Spleen (tissue), 13 donors: ENCODE measurements at places on chromosomes 7 and 10. TPM values are rescaled to one million over a fixed set of nuclear protein-coding genes. Genes with fewer than 3 reads are reported as not detected.

The C10orf120 gene
- total RNA-seq, result not detected

The ELFN1 gene
- 2.5 TPM for total RNA-seq

The TCTN3 gene
- total RNA-seq, result 25.7 TPM

DNA sequence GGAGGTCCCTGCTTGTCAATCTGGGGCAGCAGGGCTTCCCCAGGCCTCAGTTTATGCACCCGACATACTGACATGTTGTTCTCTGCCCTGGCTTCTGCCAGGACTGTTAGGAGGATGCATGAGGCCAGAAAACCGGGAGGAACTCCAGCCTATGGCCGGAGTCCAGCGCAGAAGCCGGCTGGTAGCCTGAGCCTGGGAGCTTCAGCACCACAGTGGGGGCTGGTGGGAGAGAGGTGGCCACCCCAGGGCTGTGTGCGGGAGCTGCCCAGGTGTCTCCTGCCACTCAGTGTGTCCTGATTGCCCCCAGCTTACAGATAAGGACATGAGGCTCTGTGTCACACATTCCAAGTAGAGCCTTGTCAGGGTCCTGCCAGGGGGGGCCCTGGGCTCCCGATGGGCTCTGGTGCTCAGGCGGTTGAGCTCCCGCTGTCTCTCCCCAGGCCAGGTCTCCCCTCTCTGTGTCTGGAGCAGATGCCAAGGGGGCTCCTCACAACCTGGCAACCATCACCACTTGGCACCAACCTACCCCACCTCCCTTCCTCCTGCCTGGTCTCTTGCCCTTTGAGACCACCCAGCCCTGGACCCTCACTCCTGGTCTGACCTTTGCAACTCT is 32.3 kb downstream of the PPIF start:
- H3K36me3 ChIP-seq, result no peaks in the 10 kb centered on the region
- H3K4me3 ChIP-seq, result no peak overlapping the region
- peak overlapping the region; percentile 48 for H3K27ac ChIP-seq
- H3K4me1 ChIP-seq, result peaks cover 31% of the 10 kb centered on the region
- no peaks in the 10 kb centered on the region for H3K27me3 ChIP-seq

The SND1 gene
- 141 TPM for total RNA-seq

DNA sequence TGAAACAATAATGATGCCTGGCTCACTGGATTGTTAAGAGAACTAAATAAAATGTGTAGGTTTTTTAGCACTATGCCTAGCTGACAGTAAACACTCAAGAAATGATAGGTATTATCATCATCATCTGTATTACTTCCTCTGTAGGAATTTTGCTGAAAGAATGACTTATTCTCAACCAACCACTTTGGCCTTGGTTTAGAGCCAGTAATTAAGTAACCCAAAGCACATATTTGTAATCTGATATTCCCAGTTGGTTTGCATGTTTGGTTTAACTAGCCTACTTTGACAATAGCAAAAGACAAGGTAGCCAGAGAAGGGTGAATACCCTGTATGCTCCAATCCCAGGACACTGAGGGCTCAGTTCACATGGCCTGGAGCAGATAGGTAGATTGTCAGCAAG is 34.4 kb downstream of the BCAP29 start:
- no peaks in the 10 kb centered on the region for H3K4me1 ChIP-seq
- no peak overlapping the region for H3K4me3 ChIP-seq
- H3K36me3 ChIP-seq, result no peaks in the 10 kb centered on the region
- no peak for DNase-seq

DNA sequence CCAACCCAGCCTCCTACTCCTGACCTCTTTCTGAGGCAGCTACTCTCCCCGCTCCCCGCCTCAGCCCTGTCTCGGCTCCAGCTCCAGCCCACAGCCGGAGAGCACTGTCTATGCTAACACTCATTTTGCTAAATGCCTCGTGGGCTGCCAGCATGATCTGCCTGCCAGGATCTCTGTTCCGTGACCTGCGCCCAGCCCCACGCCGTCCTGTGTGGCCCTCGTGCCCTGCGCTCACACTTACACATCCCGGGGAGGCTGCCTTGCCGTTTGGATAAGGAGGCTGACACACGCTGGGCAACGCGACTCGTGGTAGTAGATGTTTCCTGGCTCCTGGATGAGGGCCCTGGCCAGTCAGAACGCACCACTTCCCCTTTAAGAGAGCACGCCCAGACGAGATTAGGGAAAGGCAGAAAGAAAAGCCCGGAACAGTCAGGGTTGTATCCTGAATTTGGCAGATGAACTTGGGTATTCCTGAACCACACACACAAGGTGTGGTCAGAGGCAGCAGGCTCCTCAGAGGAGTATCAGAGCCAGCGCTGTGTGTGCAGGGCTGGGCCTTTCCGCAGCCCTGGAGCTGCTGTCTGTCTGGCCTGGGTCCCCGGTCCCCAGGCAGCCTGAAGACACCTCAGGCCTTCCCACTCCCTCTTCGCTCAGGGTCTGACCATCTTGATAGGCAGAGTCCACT is 97.7 kb upstream of the EFCAB10 start:
- no peaks in the 10 kb centered on the region for H3K36me3 ChIP-seq
- H3K27me3 ChIP-seq, result no peaks in the 10 kb centered on the region
- H3K27ac ChIP-seq, result peak overlapping the region; percentile 82
- peak overlapping the region; percentile 41 for H3K4me3 ChIP-seq
- peak; percentile 91 for DNase-seq

DNA sequence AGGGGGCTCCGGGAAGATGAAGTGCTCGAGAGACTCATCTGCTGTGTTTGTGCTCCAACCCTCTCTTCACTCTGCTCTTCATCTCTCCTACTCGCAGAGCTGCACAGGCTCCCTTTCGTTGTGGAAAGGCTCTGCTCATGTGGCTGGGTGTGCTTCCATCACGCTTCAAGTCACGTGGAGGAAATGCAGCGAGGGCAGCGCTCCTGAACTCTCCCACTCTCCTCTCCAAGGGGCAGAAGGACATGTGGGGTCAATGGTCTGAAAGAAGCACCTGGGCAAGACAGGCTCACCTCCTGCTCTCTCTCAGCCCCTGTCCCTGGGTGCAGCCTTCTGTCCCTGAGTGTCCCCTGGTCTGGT is 72.6 kb downstream of the USP6NL start:
- H3K4me1 ChIP-seq, result peaks cover 36% of the 10 kb centered on the region
- H3K27ac ChIP-seq, result no peak overlapping the region
- H3K36me3 ChIP-seq, result no peaks in the 10 kb centered on the region
- H3K27me3 ChIP-seq, result no peaks in the 10 kb centered on the region

The LLCFC1 gene
- total RNA-seq, result not detected

The AKR1C2 gene
- 0.60 TPM for total RNA-seq

GRCh38 chr10:131744346-131744745 is 156.5 kb upstream of the PPP2R2D start:
- H3K4me1 ChIP-seq, result no peaks in the 10 kb centered on the region
- no peak overlapping the region for H3K27ac ChIP-seq
- H3K36me3 ChIP-seq, result no peaks in the 10 kb centered on the region

DNA sequence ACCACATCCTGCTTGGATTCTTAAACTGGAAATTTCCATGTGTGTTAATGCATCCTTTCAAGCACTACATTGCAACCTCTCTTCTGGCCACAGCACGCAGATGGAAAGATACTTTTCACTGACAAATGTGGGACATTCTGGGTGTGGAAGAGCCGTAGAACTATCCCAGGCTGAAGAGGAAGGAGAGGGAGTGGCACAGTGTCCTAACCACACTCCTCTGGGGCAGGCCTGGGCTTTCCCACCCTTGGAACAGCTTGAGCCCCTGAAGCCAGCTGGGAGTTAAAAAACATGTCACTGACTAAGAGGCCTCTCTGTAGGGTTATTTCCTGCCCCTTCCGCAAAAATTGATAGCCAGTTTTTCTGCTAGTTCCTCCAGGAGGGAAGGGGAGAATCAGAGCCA is 34.0 kb upstream of the DNMBP start:
- H3K4me3 ChIP-seq, result no peak overlapping the region
- no peaks in the 10 kb centered on the region for H3K27me3 ChIP-seq
- no peaks in the 10 kb centered on the region for H3K36me3 ChIP-seq
- peak overlapping the region; percentile 70 for H3K27ac ChIP-seq
- DNase-seq, result no peak

The MMRN2 gene
- 75.2 TPM for total RNA-seq

GRCh38 chr7:115019882-115020605 is 98.2 kb downstream of the MDFIC start:
- no peak for DNase-seq
- no peaks in the 10 kb centered on the region for H3K27me3 ChIP-seq
- H3K36me3 ChIP-seq, result peaks cover 22% of the 10 kb centered on the region
- H3K4me1 ChIP-seq, result peaks cover 11% of the 10 kb centered on the region
- no peak overlapping the region for H3K4me3 ChIP-seq

The HOXA1 gene
- 1.7 TPM for total RNA-seq

DNA sequence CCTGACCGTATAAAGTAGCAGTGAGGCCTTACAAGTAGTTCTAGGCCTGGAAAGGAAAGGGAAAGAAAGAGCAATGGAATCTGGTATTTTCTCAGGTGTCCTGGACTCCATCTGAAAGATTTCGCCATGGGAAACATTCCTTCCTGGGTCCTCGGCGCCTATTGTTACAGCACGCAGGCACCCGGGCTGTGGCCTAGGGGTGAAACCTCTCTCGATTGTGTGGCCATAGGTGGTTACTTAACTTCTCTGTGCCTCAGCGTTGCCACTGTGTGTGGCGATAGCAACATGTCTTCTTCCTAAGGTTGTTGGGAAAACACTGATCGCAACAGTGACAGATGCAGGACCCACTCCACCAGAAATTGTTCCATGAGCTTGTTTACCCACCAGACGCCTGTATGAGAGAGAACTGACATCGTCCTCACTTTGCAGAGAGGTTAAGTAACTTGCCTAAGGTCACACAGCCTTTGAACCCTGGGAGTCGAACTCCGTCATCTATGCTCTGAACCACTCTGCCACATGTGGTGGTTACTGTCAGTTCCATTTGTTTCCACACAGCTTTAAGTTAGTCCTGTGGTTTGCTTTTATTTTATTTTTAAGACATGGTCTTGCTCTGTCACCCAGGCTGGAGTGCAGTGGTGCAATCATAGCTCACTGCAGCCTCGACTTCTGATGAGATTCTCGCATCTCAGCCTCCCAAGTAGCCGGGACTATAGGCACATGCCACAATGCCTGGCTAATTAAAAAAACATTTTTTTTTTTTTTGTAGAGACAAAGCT is 73.4 kb downstream of the LHPP start:
- no peaks in the 10 kb centered on the region for H3K36me3 ChIP-seq
- peaks cover 63% of the 10 kb centered on the region for H3K4me1 ChIP-seq
- no peak overlapping the region for H3K27ac ChIP-seq
- no peak for DNase-seq
- H3K27me3 ChIP-seq, result no peaks in the 10 kb centered on the region

GRCh38 chr7:1966631-1967200 is 266.0 kb downstream of the MAD1L1 start:
- no peak overlapping the region for H3K4me3 ChIP-seq
- no peaks in the 10 kb centered on the region for H3K36me3 ChIP-seq
- H3K27ac ChIP-seq, result no peak overlapping the region
- peak; percentile 60 for DNase-seq

DNA sequence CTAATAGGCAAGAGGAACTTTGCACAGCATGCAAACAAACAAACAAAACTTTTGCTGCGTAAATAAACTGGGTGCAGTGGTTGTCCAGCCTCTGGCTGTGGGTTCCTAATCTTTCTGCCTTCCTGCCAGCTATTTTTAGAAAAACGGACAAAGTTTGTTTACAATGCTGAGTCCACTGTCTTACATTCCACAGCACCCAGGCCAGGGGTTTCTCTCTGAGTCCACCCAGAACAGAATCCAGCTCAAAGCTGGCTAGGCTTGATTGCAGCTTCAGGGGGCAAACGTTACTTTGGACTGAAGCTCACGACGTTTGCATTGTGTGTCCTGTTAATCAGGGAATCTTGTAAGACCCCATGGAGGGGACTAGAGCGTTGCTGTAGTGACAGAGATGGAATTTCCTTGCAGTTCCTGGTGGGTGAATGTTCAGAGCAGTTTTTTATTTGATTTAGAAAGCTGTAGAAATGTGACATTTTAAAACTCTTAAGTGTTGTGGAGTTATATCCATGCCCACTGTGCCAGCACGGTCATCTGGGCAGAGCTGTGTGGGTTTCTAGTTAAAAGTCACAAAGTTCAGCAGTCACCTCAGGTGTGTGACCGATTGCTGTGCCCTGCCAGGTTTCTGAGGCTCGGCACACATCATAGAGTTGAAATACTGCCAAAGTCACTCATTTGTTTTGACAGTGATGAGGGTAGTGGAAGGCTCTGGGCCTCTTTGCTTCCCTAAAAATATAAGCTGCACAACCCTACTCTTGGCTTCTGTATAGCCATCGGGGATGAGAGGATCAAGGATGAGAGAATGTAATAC is 247.0 kb downstream of the STK31 start:
- no peak overlapping the region for H3K27ac ChIP-seq
- no peak for DNase-seq
- no peaks in the 10 kb centered on the region for H3K36me3 ChIP-seq
- no peak overlapping the region for H3K4me3 ChIP-seq
- no peaks in the 10 kb centered on the region for H3K27me3 ChIP-seq
- no peaks in the 10 kb centered on the region for H3K4me1 ChIP-seq

- no peaks in the 10 kb centered on the region for H3K27me3 ChIP-seq
- DNase-seq, result no peak
- H3K4me1 ChIP-seq, result peaks cover 7% of the 10 kb centered on the region
- no peak overlapping the region for H3K4me3 ChIP-seq
- no peak overlapping the region for H3K27ac ChIP-seq
- H3K36me3 ChIP-seq, result peaks cover 5% of the 10 kb centered on the region
Measured at GRCh38 chr10:33189363-33189762, 145.1 kb downstream of the NRP1 start.

The SLC13A1 gene
- not detected for total RNA-seq

- DNase-seq, result no peak
- no peaks in the 10 kb centered on the region for H3K27me3 ChIP-seq
- H3K36me3 ChIP-seq, result no peaks in the 10 kb centered on the region
- H3K4me3 ChIP-seq, result no peak overlapping the region
- no peak overlapping the region for H3K27ac ChIP-seq
Measured at GRCh38 chr10:90318659-90319058, 539.2 kb downstream of the HTR7 start.
